Lower leg skin (tissue), 4 donors: ENCODE measurements at places on chromosomes 13 and 19. TPM values are rescaled to one million over a fixed set of nuclear protein-coding genes. Genes with fewer than 3 reads are reported as not detected.

DNA sequence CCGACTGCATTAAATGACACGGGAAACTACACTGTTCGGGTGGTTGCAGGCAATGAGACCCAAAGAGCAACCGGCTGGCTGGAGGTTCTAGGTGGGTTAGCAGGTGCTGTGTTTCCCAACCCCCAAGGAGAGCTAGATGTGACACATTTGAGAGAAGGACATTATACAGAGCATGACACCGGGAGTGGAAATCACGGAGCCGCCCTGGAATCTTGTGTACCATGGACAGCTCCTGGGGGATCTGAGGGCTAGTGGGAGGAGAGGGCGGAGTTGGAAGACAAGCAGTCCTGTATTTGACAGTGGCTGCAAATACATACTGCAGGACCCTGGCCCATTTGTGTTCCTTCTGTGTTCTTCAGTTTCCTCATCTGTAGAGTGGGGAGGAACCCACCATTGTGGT lies 2.3 kb downstream of the CEACAM18 start:
- DNase-seq, result peak; percentile 68

DNA sequence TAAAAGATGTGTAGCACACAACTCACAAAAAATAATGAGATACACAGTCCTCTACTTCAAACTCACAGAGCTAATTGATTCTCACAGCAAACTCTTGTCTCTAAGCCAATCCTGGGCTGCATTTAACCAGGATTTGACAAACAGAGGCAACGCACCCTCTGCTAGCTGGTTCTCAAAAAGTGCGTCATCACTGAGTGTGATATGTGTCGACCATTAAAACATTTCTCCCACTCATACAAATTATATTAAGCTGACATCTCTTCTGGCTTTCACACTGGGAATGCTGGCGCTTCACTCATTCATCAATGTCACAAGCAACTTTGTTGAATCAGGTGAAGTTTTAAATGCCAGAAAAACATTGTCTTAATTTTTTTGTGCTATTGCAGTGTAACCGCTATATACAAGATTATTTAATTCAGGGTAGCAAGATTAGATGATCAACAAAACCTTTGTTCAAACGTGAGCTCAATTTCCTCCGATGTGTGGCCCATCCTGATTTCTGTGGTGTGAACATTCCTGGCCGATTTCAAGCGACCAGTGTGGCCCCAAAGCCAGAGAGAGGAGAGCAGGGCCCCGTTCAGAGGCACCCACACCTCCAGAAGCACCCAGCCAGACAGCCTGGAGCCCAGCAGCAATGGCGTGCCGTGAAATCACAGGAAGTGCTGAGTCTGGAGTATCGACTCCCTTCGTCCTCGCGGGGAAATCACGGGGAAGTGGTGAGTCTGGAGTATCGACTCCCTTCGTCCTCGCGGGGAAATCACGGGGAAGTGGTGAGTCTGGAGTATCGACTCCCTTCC lies 49.4 kb downstream of the RASA3 start:
- no peak for DNase-seq

The RASIP1 gene
- 7.8 TPM for total RNA-seq

DNA sequence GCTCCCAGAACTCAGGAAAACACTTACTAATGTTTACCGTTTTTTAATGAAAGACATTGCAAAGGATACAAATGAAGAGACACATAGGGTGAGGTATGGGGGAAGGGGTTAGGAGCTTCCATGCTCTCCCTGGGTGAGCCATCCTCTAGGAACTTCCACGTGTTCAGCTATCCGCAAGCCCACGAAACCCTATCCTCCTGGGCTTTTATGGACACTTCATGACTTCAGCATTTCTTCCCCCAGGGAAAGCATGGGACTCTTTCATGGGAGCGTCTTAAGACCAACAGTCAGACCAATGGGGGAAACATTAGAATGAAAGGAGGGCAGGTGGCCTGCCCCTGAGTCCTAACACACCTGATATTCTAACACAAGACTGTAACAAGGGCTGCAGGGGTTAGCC lies 6.6 kb upstream of the ESD start:
- no peak for DNase-seq

DNA sequence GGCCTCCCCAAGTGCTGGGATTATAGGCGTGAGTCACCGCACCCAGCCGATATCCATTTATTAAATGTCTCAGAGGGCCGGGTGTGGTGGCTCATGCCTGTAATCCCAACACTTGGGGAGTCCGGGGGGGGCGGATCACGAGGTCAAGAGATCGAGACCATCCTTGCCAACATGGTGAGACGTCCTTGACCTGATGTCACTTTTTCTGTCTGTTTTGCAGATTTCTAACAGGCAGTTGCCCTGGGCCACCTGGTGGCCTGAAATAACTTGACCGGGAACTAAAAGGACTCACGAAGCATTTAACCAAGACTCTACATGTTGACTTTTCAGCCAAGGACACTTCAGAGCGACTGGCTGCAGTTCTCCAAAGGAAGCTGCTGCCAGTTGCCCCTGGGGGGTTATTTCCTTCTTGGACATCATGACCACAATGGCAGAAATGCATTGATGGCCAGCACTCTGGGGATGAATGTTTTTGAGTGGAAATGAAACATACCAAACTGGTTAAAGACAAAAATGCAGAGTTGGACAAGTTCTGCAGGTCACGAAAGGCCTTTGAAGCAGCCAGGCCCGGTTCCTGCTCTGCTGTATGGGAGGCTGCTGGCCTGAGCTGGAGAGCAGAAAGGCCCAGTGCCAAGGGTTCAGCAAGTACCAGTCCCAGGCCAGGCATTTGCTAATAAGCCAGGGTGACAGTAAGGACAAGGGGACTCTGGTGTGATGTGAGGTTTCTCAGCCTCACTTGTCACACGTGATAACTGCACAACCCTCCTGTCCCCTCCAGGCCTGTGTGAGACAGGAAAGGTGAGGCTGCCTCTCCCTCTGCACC lies 8.3 kb downstream of the ZNF837 start:
- DNase-seq, result no peak

- no peak for DNase-seq
Observed at GRCh38 chr19:58551577-58552471, 3.1 kb downstream of the CHMP2A start.
